Mesothelial cell of epicardium (in vitro differentiated cells): ENCODE measurements at places on chromosomes 1 and 21.

- DNase-seq, result no peak
Measured at GRCh38 chr1:67732750-67733151, 47.8 kb downstream of the GADD45A start.

- DNase-seq, result no peak
Measured at GRCh38 chr21:34156957-34157356, 83.6 kb downstream of the MRPS6 start.

DNA sequence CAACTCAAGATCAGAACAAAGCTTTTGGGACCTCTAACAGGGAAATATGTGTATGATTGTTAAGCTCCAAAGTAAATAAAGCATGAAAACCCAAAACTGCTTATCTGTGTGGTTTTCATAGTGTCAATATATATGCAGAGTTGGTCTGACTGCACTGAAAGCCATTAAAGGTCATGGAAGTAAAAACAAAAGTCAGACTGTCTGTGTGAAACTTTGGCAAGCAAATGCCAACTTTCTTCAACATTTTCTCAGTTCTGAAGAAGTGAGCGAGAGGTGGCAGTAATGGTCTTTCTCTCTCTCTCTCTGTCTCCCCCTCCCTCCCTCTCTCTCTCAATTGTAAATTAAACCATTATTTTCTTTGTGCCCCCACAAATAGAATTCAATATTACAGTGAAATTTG lies 100.1 kb upstream of the S1PR1 start:
- no peak for DNase-seq

GRCh38 chr1:160942926-160943325 lies 11.7 kb downstream of the ITLN2 start:
- DNase-seq, result no peak

GRCh38 chr1:110524311-110525248 lies 5.6 kb upstream of the KCNA10 start:
- no peak for DNase-seq

DNA sequence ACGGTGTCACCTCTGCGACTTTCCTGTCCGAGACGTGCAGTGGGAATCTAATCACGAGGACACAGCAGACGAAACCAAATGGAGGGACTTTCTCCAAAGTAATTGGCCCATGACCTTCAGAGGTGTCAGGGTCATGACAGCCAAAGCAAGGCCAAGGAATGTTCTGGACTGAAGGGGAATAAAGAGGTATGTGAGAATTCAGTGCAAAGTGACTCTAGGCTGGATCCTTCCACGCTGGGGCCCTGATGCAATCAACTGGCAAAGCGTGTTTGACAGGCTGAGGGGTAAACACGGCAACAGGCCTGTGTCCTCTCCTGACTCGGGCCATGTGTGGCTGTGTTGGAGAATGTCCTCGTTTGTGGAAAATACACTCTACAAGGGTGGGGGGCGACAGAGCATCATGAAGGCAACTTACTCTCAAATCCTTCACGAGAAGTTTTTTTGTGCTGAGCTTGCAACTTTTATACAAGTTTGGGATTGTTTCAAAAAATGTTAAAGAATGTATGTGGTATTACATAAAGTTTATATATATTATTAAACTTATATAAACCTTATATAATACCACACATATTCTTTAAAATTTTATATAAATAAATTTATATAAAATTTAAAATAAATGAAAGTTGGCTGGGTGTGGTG lies 1.7 kb downstream of the CFAP74 start:
- no peak for DNase-seq

DNA sequence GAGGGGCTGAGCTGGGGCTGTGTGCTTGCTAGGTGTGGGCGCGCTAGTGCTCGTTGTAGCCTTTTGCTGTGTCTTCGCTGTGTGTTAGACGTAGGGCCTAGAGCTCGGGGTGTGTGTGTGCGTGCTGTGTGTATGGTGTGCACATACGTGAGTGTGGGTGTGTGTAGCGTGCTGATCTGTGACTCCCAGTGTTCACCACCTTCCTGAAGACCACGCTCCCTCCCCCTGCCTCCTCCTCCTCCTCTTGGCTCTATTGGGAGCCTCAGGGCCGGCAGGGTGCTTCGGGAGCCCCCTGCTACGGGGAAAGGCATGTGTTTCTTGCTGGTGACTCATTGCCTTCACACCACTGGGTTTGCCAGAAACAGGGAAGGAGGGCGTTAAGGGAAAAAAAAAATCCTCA lies 9.4 kb upstream of the KCNC4 start:
- no peak for DNase-seq

GRCh38 chr1:119409731-119410130 lies 5.2 kb upstream of the HSD3B2 start:
- DNase-seq, result no peak

GRCh38 chr1:47191940-47192457 lies 2.2 kb upstream of the PDZK1IP1 start:
- no peak for DNase-seq

DNA sequence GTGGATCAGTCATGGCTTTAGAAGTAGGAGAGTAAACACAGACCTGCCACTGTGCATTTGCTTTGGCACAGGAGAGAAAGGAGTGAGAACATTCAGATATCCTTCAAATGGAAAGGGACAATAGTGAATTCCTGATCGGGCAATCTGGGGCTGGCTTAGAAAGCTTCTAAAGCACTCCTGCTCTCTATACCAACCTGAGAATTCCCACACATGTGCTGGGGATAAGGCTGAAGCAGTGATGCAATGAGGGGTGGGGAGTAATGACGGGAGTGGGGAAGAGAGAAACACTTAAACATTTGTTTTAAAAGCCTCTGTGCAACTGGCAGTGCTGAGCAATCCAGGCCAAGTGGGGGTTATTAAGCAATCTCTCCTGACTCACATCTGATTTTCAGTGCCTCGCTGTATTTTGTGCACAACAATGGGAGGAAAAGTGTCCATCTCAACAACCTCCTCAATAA lies 108.8 kb downstream of the KIAA0319L start:
- DNase-seq, result no peak

- DNase-seq, result no peak
Measured at GRCh38 chr1:77039739-77040138, 172.5 kb downstream of the ST6GALNAC5 start.

- DNase-seq, result no peak
Measured at GRCh38 chr1:246447501-246447900, 59.6 kb downstream of the SMYD3 start.

DNA sequence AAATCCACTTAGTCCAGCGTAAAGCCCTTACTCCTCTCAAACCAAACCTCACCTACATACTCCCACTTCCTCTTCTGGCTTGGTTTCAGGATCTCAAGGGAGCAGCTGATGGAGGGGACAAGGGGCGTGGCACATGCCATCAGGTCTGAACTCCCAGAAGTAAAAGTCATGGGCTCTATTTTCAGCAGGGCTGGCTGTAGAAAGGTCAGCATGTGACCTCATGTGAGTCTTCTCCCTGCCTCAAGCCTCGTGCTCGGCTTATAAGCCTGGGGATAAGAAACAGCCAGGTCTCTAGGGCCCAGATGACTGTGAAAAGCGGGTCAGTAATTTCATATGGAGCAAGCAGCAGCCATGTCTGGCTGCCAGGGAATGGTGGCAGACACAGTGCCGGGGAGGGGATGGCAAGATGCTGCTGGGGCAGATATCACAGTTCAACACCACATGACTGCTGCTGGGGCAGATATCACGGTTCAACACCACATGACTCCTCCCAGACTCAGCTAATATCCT lies 227.9 kb downstream of the KCNH1 start:
- DNase-seq, result no peak

DNA sequence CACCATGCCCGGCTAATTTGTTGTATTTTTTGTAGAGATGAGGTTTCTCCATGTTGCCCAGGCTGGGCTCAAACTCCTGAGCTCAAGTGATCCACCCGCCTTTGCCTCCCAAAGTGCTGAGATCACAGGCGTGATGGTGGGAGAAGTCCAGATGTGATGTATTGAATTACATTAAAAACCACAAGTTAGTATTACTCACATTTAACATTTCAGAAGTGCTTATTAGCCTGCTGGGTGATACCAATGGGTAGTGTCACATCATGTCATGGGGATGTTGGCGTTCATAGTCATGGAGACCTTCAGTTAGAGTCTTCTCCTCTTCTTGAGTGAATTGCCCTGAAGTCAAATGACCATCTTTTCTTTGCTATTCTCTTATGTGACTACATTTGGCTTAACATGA lies 63.6 kb upstream of the VAMP3 start:
- DNase-seq, result no peak
